ENCODE measurements at places on chromosomes 4 and X. TPM values are rescaled to one million over a fixed set of nuclear protein-coding genes. Genes with fewer than 3 reads are reported as not detected.

INTS6L gene
- total RNA-seq: 23.0 TPM

ARHGAP4 gene
- total RNA-seq: 92.1 TPM

GPR50 gene
- total RNA-seq: not detected

FSTL5 gene
- total RNA-seq: not detected

FGFBP2 gene
- total RNA-seq: not detected

CXCL6 gene
- total RNA-seq: not detected

GAB3 gene
- 9.2 TPM for total RNA-seq

GLUD2 gene
- 0.27 TPM for total RNA-seq

EGFL6 gene
- not detected for total RNA-seq

MAGEC2 gene
- not detected for total RNA-seq

USP17L10 gene
- not detected for total RNA-seq

AKAP14 gene
- not detected for total RNA-seq

GLRA3 gene
- total RNA-seq: not detected

BMP15 gene
- total RNA-seq: not detected

GNRHR gene
- total RNA-seq: not detected

ZXDA gene
- 8.9 TPM for total RNA-seq

TKTL2 gene
- not detected for total RNA-seq

PRR32 gene
- total RNA-seq: not detected

P2RY4 gene
- 1.4 TPM for total RNA-seq

MAP7D2 gene
- total RNA-seq: 0.14 TPM

FGF13 gene
- 18.3 TPM for total RNA-seq

DCUN1D4 gene
- total RNA-seq: 30.3 TPM

ADRA2C gene
- 105 TPM for total RNA-seq

SSX4 gene
- total RNA-seq: not detected

RIPPLY1 gene
- total RNA-seq: not detected

SPARCL1 gene
- total RNA-seq: 2,315 TPM

YIPF6 gene
- 24.0 TPM for total RNA-seq

PHOX2B gene
- total RNA-seq: not detected

CSAG3 gene
- total RNA-seq: not detected

CCDC110 gene
- total RNA-seq: 6.2 TPM

PAGE2B gene
- total RNA-seq: not detected

GPAT3 gene
- total RNA-seq: 7.8 TPM

CYLC1 gene
- total RNA-seq: not detected

TDO2 gene
- total RNA-seq: not detected

MAGEA8 gene
- not detected for total RNA-seq

ZFYVE28 gene
- total RNA-seq: 11.5 TPM

EDNRA gene
- total RNA-seq: 10.8 TPM

C4orf51 gene
- total RNA-seq: not detected

CD38 gene
- 7.8 TPM for total RNA-seq

FMR1NB gene
- total RNA-seq: not detected

CLIC2 gene
- total RNA-seq: 18.7 TPM

IGSF1 gene
- total RNA-seq: 1.2 TPM

TBC1D19 gene
- 9.1 TPM for total RNA-seq

PPARGC1A gene
- total RNA-seq: 0.41 TPM

PPEF2 gene
- not detected for total RNA-seq

ATP8A1 gene
- total RNA-seq: 24.7 TPM

CXCL10 gene
- 16.2 TPM for total RNA-seq

All from thoracic aorta (tissue), 2 donors.